ENCODE measurements at places on chromosomes 11 and 22.
A peak's percentile ranks its signal among the peaks of the same experiment; 100 is the strongest.

DNA sequence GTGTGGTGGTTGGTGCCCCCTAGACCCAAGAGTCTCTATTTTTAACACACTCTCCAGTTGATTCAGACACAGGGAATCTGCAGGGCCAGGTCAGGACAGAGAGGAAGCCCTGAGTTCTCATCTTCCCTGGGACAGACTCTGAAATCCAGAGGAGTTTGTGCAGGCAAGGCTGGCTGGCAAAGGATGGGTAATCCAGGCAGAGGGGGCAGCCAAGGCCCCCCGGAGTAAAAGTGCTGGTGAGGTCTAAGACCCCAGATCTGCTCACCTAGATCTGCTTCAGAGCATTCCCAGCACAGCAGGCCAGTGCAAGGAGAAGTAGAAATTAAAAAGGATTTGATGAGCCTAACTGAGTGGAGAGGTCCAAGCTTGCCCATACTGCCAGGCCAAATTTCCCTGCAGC is 40.6 kb upstream of the MN1 start:
- no peak for DNase-seq

GRCh38 chr22:44523981-44524759 is 26.1 kb upstream of the RTL6 start:
- no peak for DNase-seq

DNA sequence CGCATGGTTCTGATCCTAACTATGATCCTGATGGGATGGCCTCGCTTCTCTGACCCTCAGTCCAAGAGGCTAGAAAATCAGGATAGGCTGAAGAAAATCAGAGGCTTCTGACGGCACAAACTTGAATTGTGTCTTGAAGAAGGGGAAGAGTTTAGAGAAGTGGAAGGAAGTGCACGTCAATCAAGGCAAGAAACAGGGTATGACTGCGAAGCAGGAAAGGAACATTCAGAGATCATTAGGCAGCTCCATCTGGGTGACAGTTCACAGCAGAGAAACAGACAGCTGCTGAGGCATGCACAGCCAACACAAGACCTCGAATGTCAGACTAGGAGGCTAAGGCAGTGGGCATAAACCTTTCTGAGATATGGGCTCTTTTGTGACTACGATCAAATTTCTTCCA is 29.3 kb downstream of the CLPB start:
- no peak for DNase-seq

- peak; percentile 46 for DNase-seq
Measured at GRCh38 chr11:34890812-34891211, 25.4 kb downstream of the APIP start.

DNA sequence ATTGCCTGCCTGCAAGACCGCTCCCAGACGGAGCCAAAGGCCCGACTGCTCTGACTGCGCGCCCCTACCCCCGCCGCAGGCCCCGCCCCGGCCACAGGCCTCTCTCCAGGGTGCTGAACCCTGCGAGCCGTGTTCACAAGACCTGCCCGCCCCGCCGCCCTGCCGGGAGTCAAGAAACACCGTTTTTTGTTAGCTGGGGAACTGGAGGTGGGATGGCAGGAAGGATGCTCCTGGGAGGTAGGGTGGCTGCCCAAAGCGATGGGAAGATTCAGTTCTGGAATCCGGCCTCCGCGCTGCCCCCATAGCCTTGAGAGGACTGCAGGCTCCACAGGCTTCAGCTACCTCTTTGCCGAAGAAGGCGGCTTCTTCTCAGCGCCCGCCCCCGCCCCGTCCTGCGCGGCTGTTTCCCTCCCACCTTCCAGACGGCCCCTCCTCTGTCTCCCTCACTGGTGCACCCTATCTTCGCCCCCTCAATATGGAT is 2.7 kb upstream of the PDE2A start:
- DNase-seq: peak; percentile 94

GRCh38 chr11:116582571-116582970 is 190.2 kb downstream of the BUD13 start:
- DNase-seq: no peak

DNA sequence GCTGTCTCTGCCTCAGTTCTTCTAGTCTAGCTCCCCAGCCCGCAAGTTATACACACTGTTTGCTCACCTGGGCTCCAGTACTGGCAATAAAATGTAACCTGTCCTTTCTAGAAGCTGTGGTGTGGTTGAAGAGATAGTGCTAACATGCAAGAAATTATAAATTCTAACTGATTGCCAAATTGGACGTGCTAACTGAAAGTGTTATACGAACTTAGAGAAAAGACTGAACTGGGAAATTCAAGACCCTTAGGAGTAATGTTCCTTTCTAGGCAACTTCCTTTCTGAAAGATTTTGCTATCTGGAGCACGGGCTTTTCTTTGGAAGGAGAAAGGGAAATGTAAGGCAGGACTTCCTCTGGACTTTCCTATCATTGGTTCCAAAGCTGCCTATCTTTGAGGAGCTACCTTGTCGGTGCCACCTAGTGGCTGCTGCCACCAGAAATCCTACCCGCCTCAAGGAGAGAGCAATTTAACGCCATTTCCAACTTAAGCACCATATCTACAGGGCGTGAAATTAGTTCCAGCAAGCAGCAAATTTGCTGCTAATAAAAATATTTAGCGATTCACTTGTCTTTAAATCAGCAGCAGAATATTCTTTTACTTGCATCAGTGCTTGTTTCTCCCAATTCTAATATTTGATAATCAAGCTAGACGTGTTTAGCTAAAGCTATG is 12.7 kb upstream of the TMEM218 start:
- peak; percentile 77 for DNase-seq

GRCh38 chr22:25735650-25736049 is 6.3 kb upstream of the MYO18B start:
- peak; percentile 68 for DNase-seq

DNA sequence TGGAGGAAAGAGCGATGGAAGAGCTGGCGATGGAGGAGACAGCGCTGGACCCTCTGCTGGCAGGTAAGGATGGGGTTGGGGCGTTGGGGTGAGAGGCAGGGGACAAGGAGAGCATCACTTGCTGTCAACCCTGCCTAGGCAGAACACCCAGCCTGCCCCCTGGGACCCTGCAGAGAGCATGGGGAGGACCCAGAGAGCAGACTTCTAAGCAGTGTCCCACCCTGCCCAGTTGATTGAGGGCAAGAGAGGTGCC is 111.6 kb upstream of the ANO1 start:
- no peak for DNase-seq

- no peak for DNase-seq
Measured at GRCh38 chr22:20403779-20404140, 9.8 kb downstream of the ZNF74 start.

DNA sequence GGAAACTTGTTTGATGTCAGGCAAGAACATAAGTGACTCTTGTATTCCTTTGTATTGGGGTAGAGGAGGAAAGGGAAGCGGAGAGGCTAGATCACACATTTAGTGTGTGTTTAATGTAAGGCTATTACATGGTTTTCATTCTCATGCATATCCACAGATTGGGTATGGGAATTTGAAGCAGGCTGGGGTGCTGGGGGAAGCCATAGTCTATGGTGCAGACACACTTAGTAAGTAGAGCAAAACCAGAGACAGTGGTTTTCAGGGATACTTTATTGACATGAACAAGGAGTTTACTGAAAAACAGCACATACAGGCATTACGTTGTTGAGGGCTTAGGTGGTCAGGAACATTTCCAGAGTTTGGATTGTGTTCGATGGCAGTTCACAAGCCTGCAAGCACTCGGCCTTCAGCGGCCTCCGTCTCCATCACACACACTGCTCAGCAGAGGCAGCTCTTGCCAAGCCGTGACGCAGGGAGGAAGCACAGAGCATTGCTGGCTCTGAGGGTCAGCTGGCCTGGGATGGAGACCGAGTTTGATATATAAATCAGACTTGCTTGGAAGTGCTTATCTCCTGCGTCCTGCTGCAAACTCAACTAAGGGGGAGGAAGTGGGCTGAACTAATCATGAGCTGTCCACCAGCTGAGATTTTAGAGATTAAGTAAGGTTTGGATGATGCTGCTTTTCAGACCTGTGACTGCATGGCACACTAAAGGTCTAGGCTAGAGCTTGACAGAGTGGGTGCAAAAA is 25.3 kb downstream of the SCN3B start:
- DNase-seq: no peak

DNA sequence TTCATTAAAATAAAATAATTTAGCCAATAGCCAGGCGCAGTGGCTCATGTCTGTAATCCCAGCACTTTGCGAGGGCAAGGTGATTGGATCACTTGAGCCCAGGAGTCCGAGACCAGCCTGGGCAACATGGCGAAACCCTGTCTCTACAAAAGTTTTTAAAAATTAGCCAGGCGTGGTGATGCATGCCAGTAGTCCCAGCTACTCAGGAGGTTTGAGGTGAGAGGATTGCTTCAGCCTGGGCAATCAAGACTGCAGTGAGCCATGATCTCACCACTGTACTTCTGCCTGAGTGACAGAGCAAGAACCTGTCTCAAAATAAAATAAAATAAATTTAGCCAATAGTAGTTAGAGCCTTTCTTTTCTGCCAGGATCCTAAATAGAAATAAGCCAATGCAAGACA is 12.2 kb downstream of the HPS5 start:
- DNase-seq: no peak

DNA sequence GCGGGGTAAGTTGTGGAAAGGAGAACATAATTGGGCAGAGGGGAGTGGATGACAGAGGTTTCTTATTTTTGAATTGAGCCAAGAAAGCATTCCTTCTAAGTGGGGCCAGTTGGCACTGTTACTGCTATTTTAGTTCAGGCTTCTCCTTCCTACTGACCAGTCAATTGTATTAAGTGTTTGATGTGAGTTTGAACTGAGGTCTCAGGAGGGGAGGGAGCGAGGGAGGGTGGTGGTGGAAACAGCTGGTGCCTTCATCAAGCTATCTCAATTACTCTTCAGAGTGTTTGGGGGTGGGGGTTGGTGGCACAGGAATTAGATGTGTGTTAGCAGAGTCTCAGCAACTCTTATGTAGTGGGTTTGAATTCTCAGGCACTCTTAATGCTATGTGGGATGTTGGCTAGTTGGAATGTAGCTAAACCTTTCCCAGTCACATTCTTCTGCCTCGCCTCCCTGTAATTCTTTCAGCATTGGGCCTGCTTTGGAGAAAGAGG is 14.5 kb downstream of the CTNND1 start:
- no peak for DNase-seq

GRCh38 chr11:123577081-123577598 is 77.3 kb downstream of the SCN3B start:
- DNase-seq: peak; percentile 90

- DNase-seq: no peak
Measured at GRCh38 chr11:84227970-84228665, 942.0 kb upstream of the CCDC90B start.

- DNase-seq: no peak
Measured at GRCh38 chr11:95661162-95661561, 128.4 kb downstream of the FAM76B start.

DNA sequence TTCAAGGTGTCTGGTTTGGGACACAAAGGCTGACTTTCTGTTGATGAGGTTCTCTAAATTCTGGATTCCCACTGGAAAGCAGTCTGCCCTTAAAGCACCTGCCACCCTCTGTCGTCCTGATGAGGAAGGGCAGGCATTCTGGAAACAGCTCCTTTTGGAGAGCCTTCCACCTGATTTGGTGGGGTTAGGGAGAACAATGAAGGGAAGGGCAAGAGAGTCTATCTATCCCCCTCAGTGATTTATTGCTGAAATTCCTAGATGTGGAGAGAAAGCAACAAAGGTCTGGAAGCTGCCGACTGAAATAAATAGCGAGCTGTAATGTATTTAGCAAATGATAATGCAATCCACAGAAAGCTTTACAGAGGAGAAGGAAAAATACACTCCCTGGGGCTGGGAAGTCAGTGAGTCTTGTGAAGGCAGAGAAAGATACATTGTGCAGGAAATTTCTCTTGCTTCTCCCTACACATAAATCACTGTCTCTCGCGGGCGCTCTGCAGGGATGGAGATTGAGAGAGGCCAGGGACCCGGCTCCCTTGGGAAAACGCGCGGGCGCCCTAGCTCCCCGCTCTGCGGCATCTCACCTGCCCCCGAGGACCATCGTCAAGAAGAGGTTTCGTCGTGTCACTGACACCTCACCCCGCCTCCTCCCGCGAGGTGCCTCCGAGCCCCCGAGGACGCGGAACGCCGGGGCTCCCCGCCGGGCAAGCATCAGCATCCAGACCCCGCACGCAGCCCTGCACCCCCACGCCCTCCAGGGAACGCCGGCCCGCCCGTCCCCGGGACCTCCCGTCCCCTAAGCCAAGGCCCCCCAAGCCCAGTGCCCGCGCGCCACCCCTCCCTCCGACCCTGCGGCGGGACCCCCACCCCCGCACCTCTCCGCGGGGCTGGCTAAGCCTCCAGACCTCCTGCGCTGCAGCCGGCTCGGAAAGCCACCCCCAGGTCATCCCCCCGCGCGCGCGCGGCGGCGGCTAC is 673 bp downstream of the CDON start:
- DNase-seq: peak; percentile 57

All from activated CD4-positive, alpha-beta T cell treated with anti-CD3 and anti-CD28 coated beads, Interleukin-2, amount 10 ng/mL, durations not matched to agents 24 days and 14 days (primary cell).